Mesendoderm (in vitro differentiated cells): ENCODE measurements at places on chromosomes 1 and 21.

GRCh38 chr1:181081395-181081794 lies 7.1 kb upstream of the IER5 start:
- no peaks in the 10 kb centered on the region for H3K27me3 ChIP-seq
- DNase-seq, result no peak
- H3K27ac ChIP-seq, result no peak overlapping the region
- H3K4me1 ChIP-seq, result peaks cover 2% of the 10 kb centered on the region
- H3K36me3 ChIP-seq, result no peaks in the 10 kb centered on the region

GRCh38 chr1:21149855-21150432 lies 26.8 kb downstream of the EIF4G3 start:
- no peaks in the 10 kb centered on the region for H3K27me3 ChIP-seq
- H3K4me3 ChIP-seq, result no peak overlapping the region
- no peaks in the 10 kb centered on the region for H3K4me1 ChIP-seq
- no peaks in the 10 kb centered on the region for H3K36me3 ChIP-seq
- peak; percentile 94 for DNase-seq

GRCh38 chr1:78096976-78097375 lies 51.2 kb downstream of the GIPC2 start:
- H3K4me3 ChIP-seq, result no peak overlapping the region
- no peaks in the 10 kb centered on the region for H3K36me3 ChIP-seq
- H3K27ac ChIP-seq, result no peak overlapping the region
- H3K27me3 ChIP-seq, result no peaks in the 10 kb centered on the region
- no peak for DNase-seq

GRCh38 chr21:18382141-18382540 lies 21.4 kb downstream of the TMPRSS15 start:
- no peaks in the 10 kb centered on the region for H3K36me3 ChIP-seq
- no peaks in the 10 kb centered on the region for H3K4me1 ChIP-seq
- H3K27me3 ChIP-seq, result no peaks in the 10 kb centered on the region
- no peak overlapping the region for H3K27ac ChIP-seq
- no peak overlapping the region for H3K4me3 ChIP-seq

- no peaks in the 10 kb centered on the region for H3K4me1 ChIP-seq
- no peak overlapping the region for H3K4me3 ChIP-seq
- DNase-seq, result peak; percentile 69
- no peak overlapping the region for H3K27ac ChIP-seq
These were observed 633.7 kb downstream of the LRRIQ3 start for GRCh38 chr1:73564294-73564693.

DNA sequence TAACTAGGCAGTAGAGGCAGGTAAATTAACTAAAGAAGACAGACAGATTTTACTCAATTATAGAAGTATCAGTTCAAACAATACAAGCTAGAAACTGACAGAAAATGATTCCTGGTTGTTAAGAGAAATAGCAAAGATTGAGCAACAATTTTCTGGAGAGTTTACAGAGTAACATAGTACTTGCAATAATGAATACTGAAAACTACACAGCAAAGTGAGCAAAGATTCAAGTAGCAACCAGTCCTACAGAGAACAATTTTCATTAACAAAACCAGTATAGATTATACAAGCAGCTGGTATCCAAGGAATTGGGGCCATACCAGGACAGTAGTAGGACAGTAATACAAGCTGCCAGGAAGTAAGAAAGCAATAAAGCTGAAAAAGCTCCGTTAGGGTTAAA lies 37.6 kb downstream of the EYA3 start:
- no peak overlapping the region for H3K27ac ChIP-seq
- H3K4me1 ChIP-seq, result no peaks in the 10 kb centered on the region

- no peak overlapping the region for H3K27ac ChIP-seq
- no peaks in the 10 kb centered on the region for H3K36me3 ChIP-seq
- H3K4me1 ChIP-seq, result no peaks in the 10 kb centered on the region
- H3K27me3 ChIP-seq, result no peaks in the 10 kb centered on the region
These were observed 49.3 kb upstream of the GRIK3 start for GRCh38 chr1:37083603-37084002.

DNA sequence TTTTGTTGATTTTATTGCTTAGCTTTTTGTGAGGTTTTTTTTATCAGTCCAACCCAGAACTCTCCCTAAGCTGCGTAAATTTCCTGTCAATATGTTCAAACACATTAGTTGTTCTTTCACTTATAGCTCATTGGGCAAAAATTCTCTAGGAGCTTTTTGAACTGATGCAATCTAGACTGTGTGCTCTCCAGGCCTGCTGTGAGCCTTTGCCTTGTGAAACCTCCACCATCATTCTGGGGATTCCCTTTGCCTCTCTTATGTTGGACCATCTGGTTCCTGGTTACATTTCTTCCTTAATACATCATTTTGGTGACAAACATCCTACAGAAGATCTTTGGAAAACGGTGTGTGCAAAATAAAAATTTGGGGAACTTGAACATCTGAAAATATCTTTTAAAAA lies 247.2 kb downstream of the LRRC7 start:
- no peaks in the 10 kb centered on the region for H3K36me3 ChIP-seq
- H3K27me3 ChIP-seq, result no peaks in the 10 kb centered on the region
- no peak overlapping the region for H3K4me3 ChIP-seq
- no peaks in the 10 kb centered on the region for H3K4me1 ChIP-seq
- no peak overlapping the region for H3K27ac ChIP-seq

DNA sequence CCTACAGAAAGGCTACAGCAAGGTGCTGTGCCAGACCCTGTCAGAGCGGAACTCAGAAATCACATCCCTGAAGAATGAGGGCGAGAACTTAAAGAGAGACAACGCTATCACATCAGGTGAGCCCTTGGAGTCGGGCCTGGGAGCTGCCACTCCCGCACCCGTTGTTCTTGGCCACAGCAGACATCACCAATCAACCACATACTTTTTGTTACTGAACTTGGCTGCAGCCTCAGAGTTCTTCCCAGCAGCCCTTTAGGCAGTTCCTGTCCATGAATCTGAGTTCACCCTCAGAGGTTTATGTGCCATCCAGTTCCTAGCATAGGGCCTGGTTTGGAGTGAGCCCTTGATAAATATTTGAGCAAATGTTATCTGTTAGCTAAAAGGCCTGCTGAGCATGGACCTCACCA lies 61.6 kb downstream of the FHAD1 start:
- no peak overlapping the region for H3K4me3 ChIP-seq
- H3K27me3 ChIP-seq, result no peaks in the 10 kb centered on the region
- DNase-seq, result no peak
- no peak overlapping the region for H3K27ac ChIP-seq
- H3K36me3 ChIP-seq, result no peaks in the 10 kb centered on the region
- H3K4me1 ChIP-seq, result no peaks in the 10 kb centered on the region

- no peak for DNase-seq
- H3K4me3 ChIP-seq, result no peak overlapping the region
- H3K27me3 ChIP-seq, result no peaks in the 10 kb centered on the region
- H3K36me3 ChIP-seq, result no peaks in the 10 kb centered on the region
- no peak overlapping the region for H3K27ac ChIP-seq
These were observed 424.5 kb upstream of the DAB1 start for GRCh38 chr1:57848406-57848805.

DNA sequence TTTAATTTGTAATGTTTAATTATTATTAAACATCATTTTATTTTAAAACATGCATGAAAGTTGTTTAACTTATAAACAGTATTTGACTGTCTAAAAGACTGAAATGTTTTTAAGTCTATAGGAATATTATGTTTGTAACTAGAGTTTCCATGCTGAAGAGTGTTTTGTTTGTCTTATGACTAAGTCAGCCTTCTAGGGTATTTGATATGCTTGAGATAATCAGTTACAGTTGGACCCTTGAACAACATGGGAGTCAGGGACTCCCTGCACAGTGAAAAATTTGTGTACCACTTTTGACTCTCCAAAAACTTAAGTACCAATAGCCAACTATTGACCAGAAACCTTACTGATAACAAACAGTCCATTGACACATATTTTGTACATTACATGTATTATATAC lies 45.5 kb upstream of the KANK4 start:
- H3K36me3 ChIP-seq, result no peaks in the 10 kb centered on the region
- no peak for DNase-seq
- H3K4me3 ChIP-seq, result no peak overlapping the region
- no peaks in the 10 kb centered on the region for H3K4me1 ChIP-seq

DNA sequence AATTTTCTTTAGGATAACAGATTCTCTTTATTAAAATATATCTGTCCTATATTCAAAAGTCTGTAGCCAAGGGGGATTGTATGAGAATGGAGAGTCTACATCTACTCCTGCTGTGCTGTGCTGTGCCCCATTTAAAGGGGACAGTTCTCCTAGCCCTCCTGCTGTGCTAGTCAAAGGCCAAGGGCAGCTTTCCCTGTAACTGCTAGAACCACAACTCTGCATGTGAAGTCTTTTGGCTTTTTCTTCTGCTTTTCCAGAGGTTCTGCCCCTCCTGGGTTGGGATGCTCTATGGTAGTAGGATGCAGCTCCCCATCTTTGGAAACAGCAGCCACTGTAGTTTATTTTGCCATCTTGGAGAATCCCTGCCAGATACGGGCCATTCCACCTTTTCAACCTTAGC lies 197.5 kb upstream of the JUN start:
- H3K27me3 ChIP-seq, result no peaks in the 10 kb centered on the region
- H3K27ac ChIP-seq, result no peak overlapping the region
- no peak overlapping the region for H3K4me3 ChIP-seq
- H3K4me1 ChIP-seq, result peaks cover 6% of the 10 kb centered on the region

DNA sequence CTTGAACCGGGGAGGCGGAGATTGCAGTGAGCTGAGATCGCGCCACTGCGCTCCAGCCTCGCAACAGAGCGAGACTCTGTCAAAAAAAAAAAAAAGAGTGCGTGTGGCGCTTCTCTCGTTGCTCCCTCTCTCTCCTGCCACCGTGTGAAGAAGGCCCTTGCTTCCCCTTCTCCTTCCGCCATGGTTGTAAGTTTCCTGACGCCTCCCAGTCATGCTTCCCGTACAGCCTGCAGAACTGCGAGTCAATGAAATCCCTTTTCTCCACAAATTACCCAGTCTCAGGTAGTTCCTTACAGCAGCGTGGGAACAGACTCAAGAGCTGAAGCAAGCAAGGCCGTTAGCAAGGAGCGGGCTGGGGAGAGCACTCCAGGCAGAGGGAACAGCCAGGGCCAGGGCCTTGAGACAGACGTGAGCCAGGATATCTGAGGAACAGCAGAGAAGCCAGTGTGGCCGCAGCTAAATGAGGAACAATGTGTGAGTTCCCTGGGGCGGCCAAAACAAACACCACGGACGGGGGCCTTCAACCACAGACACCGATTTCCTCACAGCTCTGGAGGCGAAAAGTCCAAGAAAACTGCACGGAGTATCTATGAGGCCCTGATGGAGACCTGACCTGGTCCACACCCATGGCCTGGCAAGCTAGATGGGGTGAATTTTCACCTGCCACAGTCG lies 54.2 kb upstream of the ETS2 start:
- no peaks in the 10 kb centered on the region for H3K27me3 ChIP-seq
- H3K27ac ChIP-seq, result no peak overlapping the region
- no peak for DNase-seq
- no peaks in the 10 kb centered on the region for H3K4me1 ChIP-seq
- no peak overlapping the region for H3K4me3 ChIP-seq

DNA sequence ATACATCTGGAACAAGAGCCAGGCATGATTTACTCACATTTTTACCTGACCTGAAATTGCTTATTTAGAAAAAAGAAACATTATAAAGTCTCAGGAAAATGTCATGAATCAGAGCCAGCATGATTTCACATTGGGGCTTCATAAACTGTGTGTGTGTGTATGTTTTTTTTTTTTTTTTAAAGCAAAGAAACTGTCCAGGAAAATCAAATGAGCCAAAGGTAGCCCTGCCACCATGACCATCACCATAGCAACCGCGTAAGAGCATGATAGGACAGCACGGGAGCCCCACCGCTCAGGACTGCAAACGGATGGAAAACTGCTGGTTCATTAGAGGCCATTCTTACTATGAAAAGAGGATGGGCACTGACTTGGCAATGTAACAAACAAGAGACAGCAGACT lies 139.2 kb downstream of the NTMT2 start:
- no peak overlapping the region for H3K4me3 ChIP-seq
- no peak for DNase-seq
- no peaks in the 10 kb centered on the region for H3K27me3 ChIP-seq
- no peaks in the 10 kb centered on the region for H3K4me1 ChIP-seq

DNA sequence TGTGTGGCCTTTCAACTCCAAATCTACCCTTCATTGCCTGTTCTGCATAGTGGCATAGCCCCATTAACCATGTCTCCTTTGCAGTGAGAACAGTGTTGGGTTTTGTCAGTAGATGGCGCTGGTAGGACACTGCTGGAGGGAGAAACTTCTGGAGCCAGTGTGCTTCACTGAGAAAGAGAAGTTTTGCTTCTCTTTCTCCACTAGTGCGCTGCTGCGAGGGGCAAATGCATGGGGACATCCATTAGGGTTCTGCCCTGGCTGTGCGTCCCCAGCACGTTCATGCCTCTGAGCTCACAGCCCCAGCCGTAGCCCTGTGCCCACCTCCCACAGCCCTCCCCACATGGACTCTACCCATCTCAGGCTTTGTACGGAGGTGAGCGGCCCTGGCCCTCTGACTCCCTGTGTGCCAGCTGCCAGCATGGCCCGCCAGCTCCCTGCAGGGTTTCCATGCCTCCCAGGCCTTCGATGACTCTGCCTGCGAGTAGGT lies 53.1 kb downstream of the RIMS3 start:
- DNase-seq, result peak; percentile 81
- H3K27ac ChIP-seq, result no peak overlapping the region
- H3K27me3 ChIP-seq, result no peaks in the 10 kb centered on the region
- H3K36me3 ChIP-seq, result no peaks in the 10 kb centered on the region
- no peaks in the 10 kb centered on the region for H3K4me1 ChIP-seq

GRCh38 chr1:174652569-174653280 lies 205.0 kb downstream of the GPR52 start:
- DNase-seq, result peak; percentile 65
- H3K4me1 ChIP-seq, result no peaks in the 10 kb centered on the region
- H3K27ac ChIP-seq, result no peak overlapping the region
- H3K4me3 ChIP-seq, result no peak overlapping the region
- H3K36me3 ChIP-seq, result no peaks in the 10 kb centered on the region
- H3K27me3 ChIP-seq, result no peaks in the 10 kb centered on the region

GRCh38 chr21:34583926-34584563 lies 30.9 kb downstream of the RCAN1 start:
- H3K27me3 ChIP-seq, result no peaks in the 10 kb centered on the region
- H3K4me1 ChIP-seq, result no peaks in the 10 kb centered on the region
- H3K27ac ChIP-seq, result no peak overlapping the region
- no peak overlapping the region for H3K4me3 ChIP-seq

- no peak for DNase-seq
- no peaks in the 10 kb centered on the region for H3K36me3 ChIP-seq
- H3K27ac ChIP-seq, result no peak overlapping the region
- H3K27me3 ChIP-seq, result no peaks in the 10 kb centered on the region
- no peaks in the 10 kb centered on the region for H3K4me1 ChIP-seq
- H3K4me3 ChIP-seq, result no peak overlapping the region
These were observed 23.4 kb downstream of the BEND5 start for GRCh38 chr1:48753293-48753692.

- no peaks in the 10 kb centered on the region for H3K27me3 ChIP-seq
- peak; percentile 64 for DNase-seq
- no peak overlapping the region for H3K4me3 ChIP-seq
- H3K27ac ChIP-seq, result no peak overlapping the region
These were observed 46.1 kb downstream of the APP start for GRCh38 chr21:26124421-26124833.

DNA sequence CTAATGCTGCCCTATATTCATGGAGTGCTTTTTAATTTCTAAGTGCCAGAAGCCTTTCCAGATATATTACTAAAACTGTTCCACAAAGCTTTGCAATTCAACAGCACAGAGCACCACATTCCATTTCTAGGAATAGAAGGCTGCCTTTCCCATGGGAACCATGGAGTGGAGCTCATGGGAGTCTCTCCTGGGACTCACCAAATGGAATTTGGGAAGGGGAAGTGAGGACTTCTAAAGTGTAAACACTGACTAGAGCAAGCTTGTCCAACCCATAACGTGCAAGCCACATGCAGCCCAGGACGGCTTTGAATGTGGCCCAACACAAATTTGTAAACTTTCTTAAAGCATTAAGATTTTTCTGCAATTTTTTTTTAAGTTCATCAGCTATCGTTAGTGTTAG lies 190.4 kb upstream of the TNR start:
- no peaks in the 10 kb centered on the region for H3K36me3 ChIP-seq
- H3K27me3 ChIP-seq, result no peaks in the 10 kb centered on the region
- H3K4me3 ChIP-seq, result no peak overlapping the region
